ENCODE measurements at places on chromosomes 11 and 22.

DNA sequence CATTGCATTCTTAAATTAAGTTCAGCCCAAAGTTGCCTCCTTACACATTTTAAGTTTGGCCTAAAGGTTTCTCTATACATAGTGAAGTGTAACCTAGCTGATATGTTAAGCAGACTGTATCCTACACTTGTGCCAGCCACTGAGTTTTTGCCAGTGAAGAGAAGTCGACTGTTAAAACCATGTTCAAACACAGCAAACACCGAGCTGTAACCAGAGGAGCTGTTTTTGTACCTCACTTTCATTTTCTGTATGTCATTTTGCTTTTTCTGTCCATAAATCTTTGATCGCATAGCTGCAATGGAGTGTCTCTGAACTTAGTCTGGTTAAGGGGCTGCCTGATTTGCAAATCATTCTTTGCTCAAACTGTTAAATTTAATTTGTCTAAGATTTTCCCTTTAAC, 403.7 kb downstream of the LUZP2 start:
- DNase-seq = no peak

GRCh38 chr11:97000481-97000880, 610.7 kb downstream of the JRKL start:
- DNase-seq = no peak

DNA sequence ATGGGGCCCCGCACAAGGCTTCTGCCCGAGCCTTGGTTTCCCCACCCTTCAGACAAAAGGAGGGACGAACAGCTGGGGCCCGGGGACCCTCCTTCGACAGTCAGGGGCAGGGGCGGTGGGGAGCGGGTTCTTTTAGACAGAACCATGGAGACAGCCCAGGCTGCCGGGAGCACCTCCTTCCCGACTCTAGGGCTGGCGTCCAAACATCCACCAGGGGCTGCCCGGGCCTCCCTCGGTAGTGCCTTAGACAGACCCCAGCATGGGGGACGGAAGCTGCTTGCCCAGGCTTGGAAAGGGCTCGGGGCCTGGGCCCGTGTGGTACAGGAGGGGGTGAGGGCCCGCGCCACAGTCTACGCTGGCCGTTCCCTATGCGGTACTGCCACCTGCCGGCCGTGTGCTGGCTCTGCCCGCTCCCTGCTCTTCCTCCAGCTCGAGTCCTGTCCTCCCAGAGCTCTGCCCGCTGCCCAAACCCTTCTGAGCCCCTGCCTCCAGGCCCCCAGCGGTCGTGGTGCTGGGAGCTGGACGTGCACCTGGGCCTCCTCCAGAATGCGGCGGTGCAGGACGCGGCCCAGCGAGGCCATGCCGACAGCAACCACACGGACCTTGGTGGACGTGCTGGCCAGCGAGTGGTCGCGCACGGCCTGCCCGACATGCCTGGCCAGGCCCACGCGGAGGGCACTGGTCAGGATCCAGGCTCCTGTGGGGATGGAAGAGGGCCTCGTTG, 20.1 kb downstream of the TSSC4 start:
- DNase-seq = peak; percentile 68

- no peak for DNase-seq
Measured at GRCh38 chr11:64378335-64378880, 19.4 kb downstream of the RPS6KA4 start.

DNA sequence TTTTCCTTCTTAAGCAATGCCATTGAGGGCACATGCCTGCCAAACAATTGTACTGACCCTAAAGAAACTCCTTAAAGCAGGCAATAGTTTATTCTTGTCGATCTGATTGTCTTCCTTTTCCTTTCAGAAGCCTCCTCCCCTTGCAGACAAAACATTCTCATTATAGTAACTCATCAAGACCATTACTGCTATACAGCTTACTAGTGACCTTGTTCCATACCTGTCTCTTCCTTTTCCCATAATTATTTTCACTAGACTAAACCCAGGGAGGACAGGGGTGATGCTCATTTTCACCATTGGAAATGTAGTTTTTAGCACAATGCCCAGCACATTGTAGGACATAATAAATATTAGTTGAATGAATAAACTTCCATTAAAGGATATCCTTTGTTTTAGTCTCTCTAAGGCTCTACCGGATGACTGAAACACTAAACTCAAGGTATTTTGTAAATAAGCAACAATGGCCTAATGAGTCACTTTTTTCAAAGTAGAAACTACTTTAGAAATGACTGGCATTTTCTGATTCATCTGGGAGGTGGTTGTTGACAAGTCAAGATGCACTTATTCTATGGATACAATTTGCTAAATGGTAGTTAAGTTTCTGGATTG, 9.3 kb upstream of the MSANTD4 start:
- no peak for DNase-seq

GRCh38 chr11:8342821-8343681, 79.4 kb upstream of the LMO1 start:
- no peak for DNase-seq

GRCh38 chr11:73055655-73056354, 86.3 kb downstream of the FCHSD2 start:
- DNase-seq = no peak

DNA sequence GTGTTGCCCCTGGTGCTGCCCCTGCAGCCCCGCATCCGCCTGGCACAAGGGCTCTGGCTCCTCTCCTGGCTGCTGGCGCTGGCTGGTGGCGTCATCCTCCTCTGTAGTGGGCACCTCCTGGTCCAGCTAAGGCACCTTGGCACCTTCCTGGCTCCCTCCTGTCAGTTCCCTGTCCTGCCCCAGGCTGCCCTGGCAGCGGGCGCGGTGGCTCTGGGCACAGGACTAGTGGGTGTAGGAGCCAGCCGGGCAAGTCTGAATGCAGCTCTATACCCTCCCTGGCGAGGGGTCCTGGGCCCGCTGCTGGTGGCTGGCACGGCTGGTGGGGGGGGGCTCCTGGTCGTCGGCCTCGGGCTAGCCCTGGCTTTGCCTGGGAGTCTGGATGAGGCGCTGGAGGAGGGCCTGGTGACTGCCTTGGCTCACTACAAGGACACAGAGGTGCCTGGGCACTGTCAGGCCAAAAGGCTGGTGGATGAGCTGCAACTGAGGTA, 278 bp downstream of the ROM1 start:
- no peak for DNase-seq

GRCh38 chr11:20844216-20844615, 174.8 kb downstream of the NELL1 start:
- no peak for DNase-seq

DNA sequence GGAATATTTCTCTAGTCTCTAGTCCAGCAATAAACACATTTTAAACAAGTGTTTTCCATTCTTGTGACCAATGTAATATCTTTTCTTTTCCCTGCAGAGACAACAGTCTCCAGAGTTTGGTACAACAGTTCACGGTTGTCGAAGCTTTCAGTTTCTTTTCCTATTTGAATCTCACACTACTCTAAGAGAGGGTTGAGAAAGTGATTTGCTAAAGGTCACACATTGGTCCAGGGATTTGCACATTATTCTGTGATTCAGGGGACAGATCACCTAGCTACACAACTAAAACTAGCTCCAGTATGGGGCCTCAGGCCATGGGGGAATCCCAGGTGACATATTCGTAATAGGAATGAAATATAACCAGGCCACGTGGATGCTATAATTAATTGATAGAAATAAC, 132.5 kb downstream of the HIPK3 start:
- no peak for DNase-seq

- no peak for DNase-seq
Measured at GRCh38 chr11:8249482-8249881, 14.2 kb downstream of the LMO1 start.

GRCh38 chr22:47850644-47851151, 1088.2 kb downstream of the TBC1D22A start:
- peak; percentile 23 for DNase-seq

GRCh38 chr11:26948881-26949280, 45.0 kb upstream of the FIBIN start:
- DNase-seq = no peak

GRCh38 chr11:30987819-30988218, 381.7 kb downstream of the DCDC1 start:
- DNase-seq = no peak

Measured in fibroblast of skin of scalp (primary cell).